ENCODE measurements at places on chromosomes 3 and 15.
A peak's percentile ranks its signal among the peaks of the same experiment; 100 is the strongest.

DNA sequence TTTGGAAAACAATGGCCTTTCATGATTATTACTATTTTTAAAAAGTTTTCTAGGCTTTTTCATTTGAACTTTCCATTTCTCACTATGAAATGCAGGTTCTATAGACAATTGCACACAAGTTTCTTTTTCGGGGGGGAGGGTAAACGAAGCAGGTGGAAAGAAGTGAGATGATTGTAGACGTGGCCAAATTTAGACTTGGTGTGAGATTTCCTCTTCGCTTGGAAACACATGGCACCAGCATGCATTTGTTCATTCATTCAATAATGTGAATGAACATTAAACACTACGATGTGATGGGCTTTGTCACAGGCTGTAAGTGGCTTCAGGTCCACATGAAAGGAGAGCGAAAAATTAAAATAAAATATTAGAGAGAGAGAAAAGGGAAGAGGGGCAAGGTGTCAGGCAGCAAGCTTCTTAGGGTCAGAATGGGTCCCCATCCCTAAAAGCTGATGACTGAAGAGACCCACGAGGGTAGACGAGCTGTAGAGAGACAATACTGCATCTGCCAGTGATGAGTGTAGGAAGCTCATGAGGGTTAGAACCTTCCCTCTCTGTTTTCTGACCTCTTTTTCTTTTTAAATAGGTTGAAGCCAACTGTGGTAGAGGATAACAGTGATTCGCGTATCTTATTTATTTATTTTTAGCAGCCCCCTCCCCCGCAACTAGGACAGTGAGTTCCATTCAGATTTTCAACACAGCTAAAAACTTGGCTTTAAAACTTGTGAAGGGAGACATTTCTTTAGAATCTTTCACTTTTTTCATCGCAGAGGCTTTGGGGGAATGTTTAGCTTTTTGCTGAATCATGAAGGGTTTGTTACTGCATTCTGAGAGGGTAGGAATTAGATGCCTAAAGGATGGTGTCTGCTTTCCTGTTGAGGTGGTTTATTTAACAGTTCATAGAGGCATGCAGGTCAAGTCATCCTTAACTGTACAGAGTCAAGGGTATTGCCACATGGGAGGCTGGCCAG, 36.2 kb downstream of the GAP43 start:
- peak; percentile 44 for DNase-seq

- no peak for DNase-seq
These were observed 63.2 kb downstream of the DGKG start for GRCh38 chr3:186298876-186299275.

- DNase-seq = peak; percentile 16
These were observed 5.6 kb downstream of the SERPINI1 start for GRCh38 chr3:167740961-167741587.

DNA sequence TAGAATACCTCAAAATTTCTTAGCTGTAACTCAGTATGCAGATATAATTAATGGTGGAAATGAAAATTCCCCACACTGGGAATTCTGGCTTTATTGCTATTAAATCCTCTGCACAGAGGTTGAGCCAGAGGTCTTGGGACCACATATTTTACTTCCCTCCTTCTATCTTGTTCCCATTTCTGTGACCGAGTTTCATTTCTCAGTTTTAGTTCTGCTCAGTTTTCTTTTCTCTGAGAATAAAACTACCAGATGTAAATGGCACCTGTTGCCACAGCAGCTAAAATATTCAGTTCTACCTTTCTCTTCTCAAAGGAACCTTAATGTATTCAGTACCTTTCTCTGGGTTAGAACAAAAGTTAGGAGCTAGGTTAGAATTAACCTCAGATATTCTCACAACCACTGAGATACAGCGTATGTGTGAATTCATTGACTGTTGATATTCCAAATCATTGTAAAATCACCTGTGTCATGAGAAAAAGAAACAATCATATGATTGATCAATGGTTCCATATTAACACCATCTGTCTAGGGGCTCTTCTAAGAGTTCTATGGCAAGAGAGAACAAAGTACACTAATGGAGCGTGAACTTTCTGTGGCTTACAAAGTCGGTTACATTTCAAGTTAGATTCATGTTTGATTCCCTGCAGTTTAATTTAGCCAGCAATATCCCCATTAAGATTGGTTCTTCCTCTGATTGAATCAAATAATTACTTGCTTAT, 374.1 kb downstream of the EFHB start:
- no peak for DNase-seq

DNA sequence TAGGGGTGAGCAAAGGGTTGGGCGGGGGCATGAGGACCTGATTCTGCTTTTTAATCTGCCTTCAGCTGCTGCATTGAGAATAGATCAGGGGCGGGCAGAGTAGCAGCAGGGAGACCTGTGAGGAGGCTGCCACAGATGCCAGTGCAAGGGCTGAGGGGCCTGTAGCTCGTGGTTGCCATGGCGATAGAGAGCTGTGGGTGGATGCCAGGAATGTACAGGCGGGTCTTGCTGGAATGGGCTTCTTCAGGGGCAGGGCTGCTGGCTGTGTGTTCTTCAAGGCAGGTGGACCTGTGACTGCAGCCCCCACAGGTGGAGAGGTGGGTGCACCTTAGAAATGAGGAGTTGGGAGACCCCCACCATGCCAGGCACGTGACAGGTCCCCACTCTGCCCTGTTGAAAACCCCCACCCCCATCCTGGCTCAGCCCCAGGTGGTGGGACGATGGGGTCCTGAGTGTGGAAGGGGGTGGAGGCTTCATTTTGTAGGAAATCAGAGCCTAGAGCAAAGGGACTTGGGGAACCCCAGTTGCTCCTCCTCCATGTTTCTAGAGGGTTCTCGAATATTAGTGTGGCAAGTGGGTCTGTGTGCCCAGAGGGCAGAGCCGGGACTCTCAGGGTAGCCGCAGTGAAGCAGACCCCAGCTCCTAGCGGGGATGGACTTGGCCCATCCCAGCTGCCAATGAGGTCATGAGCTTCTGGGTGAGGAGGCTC, 38.3 kb downstream of the SLC6A6 start:
- peak; percentile 61 for DNase-seq

GRCh38 chr3:113293348-113293747, 82.0 kb downstream of the BOC start:
- DNase-seq = no peak

GRCh38 chr3:13546667-13547171, 2.2 kb upstream of the FBLN2 start:
- peak; percentile 92 for DNase-seq

DNA sequence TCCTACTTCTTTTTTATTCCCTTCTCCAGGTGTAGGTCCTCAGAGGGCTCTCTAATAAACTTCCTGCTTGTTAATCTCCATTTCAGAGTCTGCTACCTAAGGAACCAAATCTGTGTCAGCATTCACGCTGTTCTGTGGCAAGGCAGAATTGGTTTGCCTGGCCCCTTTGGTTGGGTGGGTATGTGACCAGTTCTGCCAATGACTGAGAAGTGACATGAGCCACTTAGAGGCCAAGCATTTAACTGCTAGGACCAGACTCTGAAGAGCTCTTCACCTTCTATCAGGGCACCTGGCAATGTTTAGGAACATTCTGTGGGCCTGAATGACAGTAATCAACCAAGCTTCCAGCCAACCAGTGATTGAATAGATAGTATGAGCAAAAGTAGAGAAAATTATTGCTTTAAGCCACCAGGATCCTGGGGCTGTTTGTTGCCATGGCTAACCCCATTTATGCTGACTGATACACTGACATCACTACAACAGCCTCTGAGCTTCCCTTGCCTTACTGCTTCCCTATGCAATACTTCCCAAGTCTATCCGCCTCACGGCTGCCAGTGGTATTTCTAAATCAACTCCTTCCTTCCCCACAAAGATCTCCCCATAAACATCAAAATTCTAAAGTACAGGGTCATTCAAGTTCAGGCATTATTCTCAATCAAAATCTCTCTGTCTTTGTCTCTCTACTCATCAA, 7.6 kb downstream of the FRMD4B start:
- no peak for DNase-seq
